ENCODE measurements at places on chromosomes 6 and 20.

DNA sequence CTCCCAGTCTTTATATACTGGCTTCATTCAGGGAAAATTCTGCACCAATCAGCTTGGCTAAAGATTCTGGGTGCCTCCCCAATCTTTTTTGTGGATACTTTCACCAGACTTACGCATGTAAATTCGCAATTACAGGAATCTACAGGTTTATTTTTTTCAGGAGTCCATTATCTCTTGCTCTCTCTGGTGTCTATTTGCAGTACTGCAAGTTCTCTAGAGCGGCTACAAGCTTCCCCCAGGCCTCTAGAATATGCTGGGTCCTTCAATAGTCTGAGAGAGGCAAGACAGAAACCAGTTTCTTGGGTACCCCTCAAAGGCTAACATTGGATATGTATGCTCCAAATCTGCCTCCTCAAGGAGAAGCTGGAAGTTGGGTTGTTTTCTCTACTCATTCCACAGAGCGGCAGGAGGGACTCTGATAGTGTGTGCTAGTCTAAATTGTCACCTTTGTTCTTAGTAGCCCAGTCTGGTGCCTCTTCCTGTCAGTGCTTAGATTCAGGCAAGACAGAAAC is 58.5 kb downstream of the SUN5 start:
- DNase-seq = peak; percentile 28

- no peak for DNase-seq
Observed at GRCh38 chr6:167870321-167870720, 43.6 kb downstream of the AFDN start.

DNA sequence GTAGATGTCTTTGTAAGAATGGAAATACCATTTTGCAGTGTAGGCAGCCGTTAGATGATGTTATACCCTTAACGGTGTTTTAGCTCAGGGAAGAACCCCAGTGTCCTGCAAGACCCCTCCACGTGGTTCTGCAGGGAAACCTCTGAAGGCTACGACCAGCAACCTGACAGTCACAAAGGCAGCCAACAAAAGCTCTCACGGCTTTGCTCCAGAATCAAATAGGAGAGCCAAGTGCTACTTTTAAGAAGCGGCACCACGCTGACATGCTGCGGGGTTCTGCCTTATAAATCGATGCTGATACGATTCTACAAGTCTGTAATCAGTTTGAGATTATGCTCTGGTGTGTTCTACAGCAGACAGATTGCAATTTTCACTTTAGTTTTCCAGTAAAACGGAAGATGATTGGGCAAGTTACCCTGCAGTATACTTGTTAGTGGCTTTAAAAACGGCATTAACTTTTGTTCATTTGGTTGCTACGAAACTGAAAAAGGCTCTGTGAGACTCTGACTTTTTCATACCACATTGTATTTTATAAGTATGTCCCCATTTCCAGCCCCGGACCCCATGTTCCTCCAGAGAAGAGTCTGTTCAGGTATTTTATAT is 312.9 kb downstream of the SAMD5 start:
- DNase-seq = no peak

DNA sequence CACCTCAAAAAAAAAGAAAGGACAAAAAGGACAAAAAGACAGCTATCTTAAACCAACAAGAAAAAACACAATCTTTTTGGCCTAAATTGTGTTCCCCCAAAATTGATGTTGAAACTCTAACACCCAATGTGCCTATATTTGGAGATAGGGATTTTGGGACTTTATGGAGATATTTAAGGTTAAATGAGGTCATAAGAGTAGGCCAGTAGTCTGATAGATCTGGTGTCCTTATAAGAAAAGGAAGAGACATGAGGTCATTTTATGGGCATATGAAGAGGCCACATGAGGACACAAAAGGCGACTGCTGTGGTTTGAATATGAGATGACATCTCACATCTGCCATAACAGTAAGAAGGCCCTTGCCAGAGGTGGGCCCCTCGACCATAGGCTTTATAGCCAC is 49.5 kb downstream of the TRIM38 start:
- DNase-seq = no peak

DNA sequence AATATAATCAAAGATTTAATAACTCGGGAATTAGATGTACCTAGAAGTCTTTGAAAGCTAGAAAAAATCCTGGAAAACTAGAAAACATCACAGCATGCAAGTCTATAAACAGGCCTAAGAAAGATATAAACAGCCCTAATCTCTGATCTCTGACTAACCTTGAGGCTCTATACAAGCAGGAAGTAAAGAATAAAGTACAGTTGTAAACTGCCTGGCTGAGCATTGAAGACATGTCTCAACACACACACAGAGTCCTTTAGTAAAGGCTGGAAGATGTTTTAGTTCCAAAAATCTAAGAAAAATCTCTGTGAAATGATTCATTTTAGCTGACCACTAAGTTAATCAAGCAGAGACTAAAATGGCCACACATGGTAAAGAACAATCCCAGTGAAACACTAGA is 774.5 kb downstream of the EYS start:
- no peak for DNase-seq

DNA sequence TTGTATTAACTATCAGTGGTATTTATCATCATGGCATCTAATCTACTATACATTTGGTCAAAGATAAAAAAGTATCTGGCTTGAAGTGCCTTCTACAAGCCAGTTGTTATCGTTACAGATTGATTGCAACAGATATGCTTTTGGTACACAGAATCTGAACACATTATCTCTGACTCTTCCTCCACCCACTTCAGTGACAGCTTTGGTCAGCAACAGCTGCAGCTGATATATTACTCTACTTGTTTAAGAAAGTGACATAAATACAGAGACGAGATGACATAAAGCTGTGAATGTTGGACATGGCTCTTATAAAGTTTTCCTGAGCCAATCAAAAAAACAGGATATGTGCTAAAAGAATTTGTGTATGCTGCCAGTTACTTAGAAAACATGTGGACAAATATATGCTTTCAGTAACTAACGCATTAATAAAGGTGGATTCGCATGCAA is 77.6 kb downstream of the HIVEP2 start:
- no peak for DNase-seq

DNA sequence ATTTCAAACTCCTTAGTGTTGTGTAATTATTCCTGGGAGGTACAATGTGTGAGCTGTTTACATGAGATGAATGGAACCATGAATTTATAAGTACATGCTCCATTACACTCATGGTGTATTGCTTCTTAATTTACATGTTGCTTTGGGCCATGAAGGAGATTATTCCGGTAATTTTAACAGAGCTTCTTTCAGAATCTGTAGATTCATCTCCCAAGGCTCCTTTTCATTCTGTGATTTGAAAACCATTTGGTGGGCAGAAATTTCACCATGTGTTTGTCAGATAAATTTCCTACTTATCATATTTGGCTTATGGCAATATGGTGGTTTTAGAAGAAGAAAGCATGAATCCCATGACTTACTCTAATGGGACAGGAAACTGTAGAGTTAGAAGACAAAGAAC is 421.6 kb upstream of the EYS start:
- DNase-seq = no peak

DNA sequence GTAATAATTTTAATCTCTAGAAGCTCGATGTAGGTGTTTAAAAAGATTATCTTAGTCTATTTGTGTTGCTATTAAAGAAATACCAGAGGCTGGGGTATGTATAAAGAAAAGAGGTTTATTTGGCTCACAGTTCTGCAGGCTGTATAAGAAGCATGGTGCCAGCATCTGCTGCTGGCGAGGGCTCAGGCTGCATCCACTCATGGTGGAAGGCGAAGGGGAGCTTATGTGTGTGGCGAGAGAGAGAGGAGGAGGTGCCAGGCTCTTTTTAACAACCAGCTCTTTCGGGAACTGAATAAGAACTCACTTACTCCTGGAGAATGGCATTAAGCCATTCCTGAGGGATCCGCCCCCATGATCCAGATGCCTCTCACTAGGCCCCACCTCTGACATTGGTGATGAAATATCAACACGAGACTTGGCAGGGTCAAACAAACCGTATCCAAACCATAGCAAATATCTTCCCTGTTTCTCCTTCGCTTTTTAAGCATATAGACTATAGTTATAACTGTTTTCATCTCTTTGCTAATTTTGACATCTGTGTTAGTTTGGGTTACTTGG is 24.5 kb downstream of the CHMP4B start:
- DNase-seq = no peak

- no peak for DNase-seq
Observed at GRCh38 chr6:63530991-63531390, 41.3 kb upstream of the LOC128125822 start.

DNA sequence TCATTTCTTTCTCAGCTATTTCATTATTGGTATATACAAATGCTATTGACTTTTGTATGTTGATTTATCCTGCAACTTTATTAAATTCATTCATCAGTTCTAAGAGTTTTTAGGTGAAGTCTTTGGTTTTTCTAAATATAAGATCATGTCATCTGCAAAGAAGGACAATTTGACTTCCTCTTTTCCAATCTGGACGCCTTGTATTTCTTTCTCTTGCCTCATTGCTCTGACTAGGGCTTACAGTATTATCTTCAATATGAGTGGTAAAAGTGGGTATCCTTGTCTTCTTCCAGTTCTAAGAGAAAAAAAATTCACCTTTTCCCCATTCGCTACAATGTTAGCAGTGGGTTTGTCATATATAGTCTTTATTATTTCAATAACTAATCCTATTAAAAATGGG is 38.0 kb downstream of the KIF16B start:
- no peak for DNase-seq

DNA sequence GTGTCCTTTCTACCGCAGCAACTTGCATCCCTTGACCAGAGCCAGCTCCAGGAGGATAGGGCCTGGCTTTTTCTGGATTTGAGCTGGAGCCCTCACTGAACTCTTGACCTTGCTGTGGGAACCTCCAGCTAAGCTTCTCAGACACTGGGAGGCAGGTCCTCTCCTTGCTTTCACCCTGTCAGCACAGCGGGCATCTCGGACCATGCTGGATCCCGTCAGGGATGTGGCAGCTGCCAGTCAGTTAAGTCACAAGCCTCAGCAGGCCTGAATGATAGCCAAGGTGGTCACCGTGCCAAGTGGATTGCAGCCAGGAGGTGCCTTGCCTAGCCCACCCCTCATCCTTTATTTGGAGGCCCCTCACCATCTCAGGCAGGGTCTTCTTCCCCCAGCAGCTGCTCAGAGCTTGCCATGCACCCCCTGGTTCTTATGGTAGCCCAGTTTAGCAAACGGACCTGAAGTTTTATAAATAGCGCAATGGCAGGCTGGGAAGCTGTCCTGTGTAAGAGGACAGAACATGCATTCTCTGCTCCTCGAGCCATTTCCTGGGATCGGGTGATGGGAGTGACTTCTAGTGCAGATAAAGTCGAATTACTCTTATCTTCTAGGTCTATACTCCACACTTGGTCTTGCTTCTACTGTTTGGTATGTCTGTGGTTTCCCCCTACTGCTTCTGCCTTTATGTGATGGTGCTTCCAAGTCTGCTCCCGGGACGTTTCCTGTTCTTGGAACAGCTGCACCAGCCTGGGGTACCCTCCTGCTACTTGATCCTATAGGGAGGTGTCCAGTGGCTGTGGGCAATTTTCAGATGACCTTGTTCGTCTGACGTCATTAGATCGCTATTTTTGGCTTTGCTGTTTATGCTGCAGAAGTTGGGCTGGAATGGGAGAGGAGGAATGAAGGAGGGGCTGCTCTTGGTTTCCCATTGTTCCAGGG is 7.1 kb upstream of the MYLK2 start:
- no peak for DNase-seq

- no peak for DNase-seq
Observed at GRCh38 chr6:1946583-1946982, 298.8 kb downstream of the GMDS start.

GRCh38 chr6:148800536-148800935 is 53.7 kb downstream of the UST start:
- DNase-seq = no peak

DNA sequence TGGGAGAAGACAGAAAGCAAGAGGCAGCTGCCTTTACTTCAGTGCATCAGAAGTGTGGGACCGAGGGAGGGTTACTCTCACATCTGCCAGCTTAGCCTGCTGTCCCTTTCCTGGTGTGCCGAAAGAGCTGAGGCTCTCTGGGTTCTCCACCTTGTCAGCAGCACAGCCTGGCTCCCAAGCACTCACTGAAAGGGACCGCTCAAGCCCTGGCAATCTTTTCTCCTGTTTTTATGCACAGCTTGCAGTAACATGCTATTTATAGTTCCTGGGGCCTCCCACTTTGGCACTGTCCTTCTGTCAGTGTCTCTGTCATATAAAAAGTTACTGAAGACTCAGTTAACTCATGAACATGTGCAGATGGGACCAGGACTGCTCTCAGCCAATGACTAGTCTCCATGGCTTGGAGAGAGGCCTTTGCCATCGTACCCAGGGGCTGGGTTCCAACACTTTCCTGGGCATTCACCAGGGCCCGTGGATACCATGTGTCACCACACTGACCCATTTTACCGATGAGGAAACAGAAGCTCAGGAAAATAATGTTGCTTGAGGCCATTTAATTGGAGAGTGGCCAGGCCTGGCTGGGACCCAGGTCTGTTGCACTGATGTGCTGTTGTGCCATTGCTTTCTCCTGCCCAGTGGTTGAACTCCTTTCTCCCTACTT is 46.2 kb downstream of the PANK2 start:
- DNase-seq = no peak

GRCh38 chr6:150765067-150765764 is 100.3 kb upstream of the MTHFD1L start:
- DNase-seq = no peak

DNA sequence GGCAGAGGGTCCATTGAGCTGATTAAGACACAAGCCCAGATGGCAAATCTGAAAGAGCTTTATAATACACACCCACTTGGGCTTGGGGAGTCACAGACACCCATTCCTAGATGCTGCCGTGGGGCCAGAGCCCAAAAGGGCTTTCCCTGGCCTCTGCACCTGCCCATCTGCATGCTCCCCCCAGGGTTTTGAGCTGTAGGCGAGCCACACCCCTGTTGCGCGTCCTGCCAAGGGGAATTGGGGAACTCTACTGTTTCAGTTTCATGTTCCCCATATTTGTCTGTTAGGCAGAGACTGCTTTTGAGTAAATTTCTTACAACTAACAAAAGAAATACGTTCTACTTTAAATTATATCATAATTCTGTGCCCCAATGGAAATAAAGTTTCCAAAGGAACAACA is 52.9 kb upstream of the FNDC1 start:
- no peak for DNase-seq

- no peak for DNase-seq
Observed at GRCh38 chr6:135233686-135234491, 52.8 kb downstream of the MYB start.

- DNase-seq = no peak
Observed at GRCh38 chr6:141026504-141026903, 1106.2 kb upstream of the GJE1 start.

GRCh38 chr6:22149096-22149495 is 147.7 kb downstream of the PRL start:
- DNase-seq = no peak

GRCh38 chr20:33667245-33667675 is 517 bp downstream of the ACTL10 start:
- peak; percentile 25 for DNase-seq

DNA sequence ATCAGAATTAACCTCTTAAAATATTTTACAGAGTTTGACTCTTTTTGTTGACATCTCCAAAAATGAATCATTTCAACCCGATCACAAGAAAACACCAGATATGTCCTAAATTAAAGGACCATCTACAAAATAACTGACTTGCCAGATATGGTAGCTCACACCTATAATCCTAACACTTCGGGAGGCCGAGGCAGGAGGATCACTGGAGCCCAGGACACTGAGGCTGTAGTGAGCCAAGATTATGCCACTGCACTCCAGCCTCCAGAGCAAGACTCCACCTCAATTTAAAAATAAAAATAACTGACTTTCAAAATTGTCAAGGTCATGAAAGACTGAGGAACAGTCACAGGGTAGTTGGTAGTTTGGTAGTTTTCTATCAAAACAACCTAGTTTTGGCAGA is 34.9 kb downstream of the DCDC2 start:
- no peak for DNase-seq

Data from AML-193 (cell line).